ENCODE measurements at places on chromosomes 16 and 17. TPM values are rescaled to one million over a fixed set of nuclear protein-coding genes. Genes with fewer than 3 reads are reported as not detected.

DNA sequence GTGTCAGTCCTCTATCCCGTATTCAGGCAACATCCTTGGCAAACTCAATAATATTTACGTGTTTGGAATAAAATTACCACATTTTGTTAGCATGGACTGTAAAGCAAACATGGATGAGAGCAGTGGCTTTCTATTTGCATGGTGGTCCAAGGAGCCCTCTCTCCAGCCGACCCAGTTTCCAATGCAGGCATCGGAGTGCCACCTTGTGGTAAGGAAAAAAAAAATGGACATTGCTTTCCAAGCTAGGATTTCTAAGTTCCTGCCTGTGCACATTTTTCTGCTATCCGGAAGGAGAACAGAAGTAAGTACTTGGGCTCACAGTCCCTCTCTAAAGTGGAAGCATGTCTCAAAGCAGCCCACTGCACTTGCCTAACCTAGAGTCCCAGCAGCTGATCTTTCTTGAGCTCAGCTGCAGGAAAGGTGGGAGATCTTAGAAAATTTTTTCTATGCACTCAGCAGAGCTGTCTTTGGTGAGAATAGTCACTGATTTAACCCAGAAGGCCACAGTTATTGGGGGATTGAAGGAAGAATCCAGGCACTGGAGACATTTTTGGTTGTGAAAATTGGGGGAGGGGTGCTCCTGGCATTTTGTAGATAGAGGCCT lies 46.0 kb upstream of the ERCC4 start:
- no peak for ATAC-seq

DNA sequence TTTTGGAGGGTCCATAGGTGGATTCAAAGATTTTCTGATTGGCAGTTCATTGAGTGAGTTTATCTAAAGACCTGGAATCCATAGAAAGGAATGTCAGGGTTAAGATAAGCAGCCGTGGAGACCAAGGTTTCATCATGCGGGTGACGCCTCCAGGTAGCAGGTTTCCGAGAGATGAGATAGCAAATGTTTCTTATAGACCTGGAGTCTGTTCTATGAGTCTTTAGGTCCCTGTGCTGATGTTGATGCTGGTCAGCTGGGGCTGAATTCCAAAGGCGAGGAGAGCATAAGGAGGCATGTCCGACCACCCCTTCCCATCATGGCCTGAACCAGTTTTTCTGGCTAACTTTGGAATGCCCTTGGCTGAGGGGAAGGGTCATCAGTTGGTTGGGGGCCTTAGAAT lies 80.2 kb downstream of the RAP1GAP2 start:
- ATAC-seq: no peak

Gene CPNE7
- 11.1 TPM for total RNA-seq

DNA sequence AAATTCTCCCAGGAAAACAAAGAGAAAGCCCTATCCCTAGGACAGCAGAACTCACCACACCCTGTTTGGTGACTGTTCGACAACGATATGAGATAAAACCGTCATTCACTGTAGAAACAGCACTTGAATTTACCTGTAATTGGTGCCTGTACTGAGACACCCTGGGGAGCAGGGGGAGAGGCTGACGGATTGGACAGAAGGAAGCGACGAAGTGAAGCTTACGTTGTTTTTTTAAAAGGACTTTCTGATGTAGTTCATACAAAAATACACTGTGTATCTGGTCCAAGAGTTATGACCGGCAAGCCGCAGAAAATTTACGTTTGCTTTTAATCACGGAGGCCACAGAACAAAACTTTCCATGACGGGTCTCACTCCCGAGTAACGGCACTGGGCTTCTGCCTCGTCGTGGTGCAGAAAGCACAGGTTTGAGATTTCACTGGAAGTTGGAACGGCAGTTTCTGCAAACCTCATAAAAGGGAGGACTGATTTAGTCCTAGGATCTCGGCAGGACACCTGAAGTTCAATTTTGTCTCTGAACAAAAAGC lies 9.7 kb downstream of the NXN start:
- no peak for ATAC-seq

Gene KRT13
- not detected for total RNA-seq
